ENCODE measurements at places on chromosomes 2 and 18. TPM values are rescaled to one million over a fixed set of nuclear protein-coding genes. Genes with fewer than 3 reads are reported as not detected.

DNA sequence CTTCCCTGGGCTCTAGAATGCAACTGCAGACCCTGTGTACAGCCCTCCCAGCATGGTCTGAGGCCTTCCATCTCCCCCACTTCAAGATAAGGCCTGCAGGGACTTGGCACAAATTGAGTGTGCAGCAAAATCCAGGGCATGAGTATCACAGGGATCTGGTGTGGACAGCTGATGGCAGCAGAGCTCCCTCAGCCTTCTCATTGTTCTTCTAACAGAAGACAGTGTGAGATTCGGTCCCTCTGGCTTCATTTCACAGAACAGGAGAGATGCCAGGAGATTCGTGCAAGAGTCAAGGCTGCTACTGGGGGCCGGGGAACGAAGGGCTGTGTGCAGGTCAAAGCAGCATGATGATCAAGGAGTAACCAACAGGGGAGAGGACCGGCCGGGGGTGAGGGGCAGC lies 85.8 kb downstream of the UXS1 start:
- DNase-seq, result no peak

GRCh38 chr2:98959810-98960507 lies 23.9 kb upstream of the CRACDL start:
- no peak for DNase-seq

- no peak for DNase-seq
Observed at GRCh38 chr2:36052819-36053218, 302.8 kb upstream of the CRIM1 start.

- DNase-seq, result no peak
Observed at GRCh38 chr18:6601241-6601640, 128.3 kb upstream of the ARHGAP28 start.

GRCh38 chr2:50820176-50820575 lies 211.8 kb downstream of the NRXN1 start:
- DNase-seq, result no peak

GRCh38 chr18:845152-845819 lies 33.2 kb upstream of the YES1 start:
- peak; percentile 87 for DNase-seq

GRCh38 chr2:142097711-142098110 lies 33.1 kb downstream of the LRP1B start:
- no peak for DNase-seq

GRCh38 chr2:55155764-55156281 lies 76.3 kb downstream of the CLHC1 start:
- DNase-seq, result peak; percentile 77

GRCh38 chr2:128315829-128316776 lies 2.6 kb downstream of the HS6ST1 start:
- peak; percentile 94 for DNase-seq

- peak; percentile 76 for DNase-seq
Observed at GRCh38 chr2:95391641-95392310, 10.7 kb upstream of the FAHD2A start.

- no peak for DNase-seq
Observed at GRCh38 chr2:149972066-149972465, 384.5 kb upstream of the MMADHC start.

DNA sequence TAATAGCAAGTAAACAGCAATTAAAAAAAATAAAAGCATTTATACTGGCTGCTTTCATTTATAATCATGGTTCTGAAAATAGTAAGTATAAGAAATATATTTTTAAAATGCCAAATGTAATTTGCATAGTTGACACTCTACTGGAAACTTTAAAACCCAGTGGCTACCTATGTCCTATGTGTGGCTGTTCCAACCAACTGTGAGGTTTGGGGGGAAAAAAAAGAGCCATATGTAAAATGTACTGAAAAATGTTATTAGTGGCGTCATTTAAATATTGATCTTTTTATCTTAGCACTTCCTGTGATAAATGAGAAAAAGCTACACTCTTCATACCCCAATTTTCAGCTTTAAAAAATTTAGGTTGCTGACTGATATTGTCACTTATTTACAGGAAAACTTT lies 270.7 kb downstream of the TCF4 start:
- no peak for DNase-seq

DNA sequence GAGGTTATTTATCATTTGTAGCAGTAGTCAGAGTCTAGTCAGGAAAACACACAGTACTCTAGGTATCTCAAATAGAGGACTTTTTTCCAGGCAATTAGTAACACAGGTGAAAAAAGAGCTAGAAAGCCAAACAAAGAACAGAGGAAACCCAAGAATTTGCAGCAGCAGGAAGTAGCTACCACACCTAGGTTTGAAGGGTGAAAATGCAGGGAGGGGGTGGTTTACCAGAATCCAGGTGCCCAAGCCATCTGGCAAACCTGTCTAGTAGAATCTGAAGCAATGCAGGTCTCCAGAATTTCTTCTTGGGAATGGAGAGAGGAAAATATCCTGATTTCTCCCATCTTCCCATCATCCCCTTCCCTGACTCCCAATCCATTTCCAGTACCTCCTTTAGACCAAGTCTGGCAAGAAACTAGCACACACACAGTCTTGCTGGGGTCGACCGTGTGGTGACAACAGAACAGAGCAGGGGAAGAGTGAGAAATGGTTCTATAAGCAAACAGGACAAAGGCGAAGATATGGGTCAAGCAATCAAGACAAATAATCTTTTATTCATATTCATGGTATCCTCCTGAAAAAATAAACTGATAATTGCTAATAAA lies 231.9 kb upstream of the MMADHC start:
- no peak for DNase-seq

DNA sequence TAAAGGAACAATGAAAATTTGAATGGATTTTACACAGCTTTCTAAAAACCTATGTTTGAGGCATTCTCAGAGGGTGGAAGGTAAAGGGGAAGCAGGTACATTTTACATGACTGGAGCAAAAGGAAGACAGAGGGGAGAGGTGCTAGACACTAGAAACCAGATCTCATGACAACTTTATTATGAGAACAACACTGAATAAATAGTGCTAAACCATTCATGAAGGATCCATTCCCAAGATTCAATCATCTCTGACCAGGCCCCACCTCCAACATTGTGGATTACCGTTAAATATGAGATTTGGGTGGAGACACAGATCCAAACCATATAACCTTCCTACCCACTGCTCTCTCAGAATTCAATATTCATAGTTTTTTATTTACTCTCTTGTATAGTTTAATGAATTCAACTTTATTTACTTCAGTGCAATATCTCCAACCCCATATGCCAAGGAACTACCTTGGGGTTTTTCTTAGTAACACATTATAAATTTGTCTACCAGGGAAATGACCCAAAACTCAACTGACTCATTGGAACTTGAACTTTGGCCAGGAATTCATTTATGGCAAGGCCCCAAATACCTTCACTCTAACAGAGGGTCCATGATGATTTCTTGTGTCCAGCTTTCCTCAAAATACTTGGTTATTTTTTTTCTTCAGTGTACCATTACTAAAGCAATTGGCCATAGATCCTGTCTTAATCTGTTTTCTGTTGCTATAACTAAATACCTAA lies 317.8 kb downstream of the GULP1 start:
- DNase-seq, result peak; percentile 84

- DNase-seq, result peak; percentile 83
Observed at GRCh38 chr2:241063093-241063551, 39.0 kb downstream of the MTERF4 start.

TEKT4 gene
- not detected for total RNA-seq

MAIP1 gene
- 26.8 TPM for total RNA-seq

MOGAT1 gene
- total RNA-seq, result not detected

RGPD3 gene
- 0.59 TPM for total RNA-seq

PROM2 gene
- total RNA-seq, result 0.36 TPM

SLC19A3 gene
- total RNA-seq, result 0.36 TPM

MARCHF4 gene
- total RNA-seq, result 1.5 TPM

PRKAG3 gene
- total RNA-seq, result under 0.01 TPM

AQP12B gene
- total RNA-seq, result not detected

ACMSD gene
- not detected for total RNA-seq

Measured in osteoblast (primary cell).